ENCODE measurements at places on chromosomes 11 and 22.

- DNase-seq: no peak
Observed at GRCh38 chr11:68925611-68926010, 21.9 kb downstream of the IGHMBP2 start.

- DNase-seq: no peak
Observed at GRCh38 chr11:115606498-115607220, 102.4 kb upstream of the CADM1 start.

- DNase-seq: no peak
Observed at GRCh38 chr11:91641153-91641552, 583.5 kb upstream of the FAT3 start.

GRCh38 chr11:114179234-114179941 lies 116.8 kb upstream of the NNMT start:
- DNase-seq: no peak

- DNase-seq: peak; percentile 53
Observed at GRCh38 chr22:17085277-17086181, 729 bp downstream of the IL17RA start.

GRCh38 chr11:9574622-9575259 lies 1.3 kb downstream of the WEE1 start:
- peak; percentile 17 for DNase-seq

GRCh38 chr11:128496692-128497060 lies 90.7 kb downstream of the ETS1 start:
- peak; percentile 11 for DNase-seq

DNA sequence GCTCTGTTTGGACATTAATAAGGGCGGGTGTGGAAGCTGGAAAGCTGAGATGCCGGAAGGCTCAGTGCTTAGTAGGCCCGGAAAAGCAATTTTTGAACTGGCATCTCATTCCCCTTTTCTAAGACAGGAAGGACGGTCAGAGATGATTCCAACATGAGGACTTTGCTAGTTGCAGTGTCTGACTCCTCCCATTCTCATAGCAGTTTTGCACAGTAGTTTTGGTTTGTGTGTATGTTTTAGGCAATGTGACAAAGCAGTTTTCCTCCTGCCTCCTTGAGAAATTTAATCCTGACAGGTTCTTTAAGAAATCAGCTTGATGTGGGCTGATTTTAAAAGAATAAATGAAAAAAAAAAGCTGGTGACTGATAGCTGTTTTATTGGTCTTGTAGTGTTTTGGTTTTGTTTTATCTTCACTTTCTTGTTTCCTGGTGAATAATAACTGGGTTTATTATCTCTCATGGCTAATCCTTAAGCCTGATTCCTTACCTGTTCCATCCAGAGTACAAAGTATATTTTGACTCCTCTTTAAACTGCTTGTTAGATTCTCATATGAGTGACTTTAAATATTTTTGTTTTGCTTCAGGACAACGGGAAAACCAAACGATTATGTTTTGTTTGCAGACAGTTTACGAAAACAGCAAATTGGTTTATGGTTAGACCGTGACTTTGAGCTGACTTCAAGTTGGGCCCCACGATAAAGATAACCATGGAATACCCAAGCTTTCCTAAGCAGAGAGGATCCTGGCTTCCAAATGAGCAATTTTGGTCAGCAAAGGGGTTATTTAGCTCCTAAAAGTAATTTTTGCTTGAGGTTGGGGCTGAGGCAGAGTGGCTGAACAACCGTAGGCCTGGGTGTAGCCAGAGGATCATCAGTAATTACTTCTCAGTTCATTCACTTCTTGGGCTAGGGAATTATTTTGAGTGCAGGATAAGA lies 3.4 kb downstream of the PTPRJ start:
- DNase-seq: peak; percentile 87

DNA sequence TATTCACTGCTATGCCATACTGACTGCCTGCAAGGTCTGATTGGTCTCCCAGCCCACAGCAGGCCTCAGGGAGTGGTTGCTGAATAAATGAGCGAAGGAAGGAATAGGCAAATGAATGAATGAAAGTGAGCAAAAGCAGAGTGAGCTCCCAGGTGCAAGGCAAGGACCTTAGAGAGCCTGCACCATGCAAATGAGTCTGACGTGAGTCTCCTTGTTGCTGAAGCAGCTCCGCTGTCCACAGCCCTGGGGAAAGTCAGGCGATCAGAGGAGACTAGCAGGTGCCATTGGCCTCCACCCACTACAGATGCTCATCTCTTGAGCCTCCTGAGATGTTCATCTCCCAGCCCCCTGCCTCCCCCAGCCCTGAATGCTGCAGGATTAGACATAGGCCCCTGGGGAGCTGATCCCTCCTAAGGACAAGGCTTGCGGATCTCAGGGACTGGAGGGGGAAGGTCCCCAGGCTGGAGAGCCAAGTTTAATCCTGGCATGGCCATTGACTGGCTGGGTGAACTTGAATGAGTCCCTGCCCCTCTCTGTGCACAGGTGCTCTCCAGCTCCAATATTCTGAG lies 22.1 kb downstream of the GDPD5 start:
- no peak for DNase-seq

DNA sequence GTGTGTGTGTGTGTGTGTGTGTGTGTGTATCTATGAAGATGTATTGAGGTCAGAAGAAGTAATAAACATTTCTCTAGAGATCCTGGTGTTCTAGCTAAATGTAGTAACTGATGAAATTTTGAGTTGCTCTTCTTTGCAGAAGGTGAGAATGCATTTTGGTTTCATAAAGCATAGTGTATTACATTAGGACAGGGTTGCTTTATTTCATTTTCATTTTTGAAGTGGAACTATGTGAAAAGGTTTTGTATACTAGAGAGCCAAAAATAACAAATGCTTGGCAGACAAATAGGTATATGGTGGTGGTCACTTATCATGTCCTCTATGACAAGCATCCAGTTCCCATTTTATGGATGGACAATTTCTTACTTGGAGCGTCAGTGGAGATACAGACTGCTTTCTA lies 99.0 kb downstream of the CASP12 start:
- peak; percentile 58 for DNase-seq

GRCh38 chr22:24532075-24532474 lies 22.9 kb downstream of the GUCD1 start:
- DNase-seq: no peak

GRCh38 chr11:65429724-65430405 lies 7.3 kb downstream of the NEAT1 start:
- DNase-seq: peak; percentile 57

DNA sequence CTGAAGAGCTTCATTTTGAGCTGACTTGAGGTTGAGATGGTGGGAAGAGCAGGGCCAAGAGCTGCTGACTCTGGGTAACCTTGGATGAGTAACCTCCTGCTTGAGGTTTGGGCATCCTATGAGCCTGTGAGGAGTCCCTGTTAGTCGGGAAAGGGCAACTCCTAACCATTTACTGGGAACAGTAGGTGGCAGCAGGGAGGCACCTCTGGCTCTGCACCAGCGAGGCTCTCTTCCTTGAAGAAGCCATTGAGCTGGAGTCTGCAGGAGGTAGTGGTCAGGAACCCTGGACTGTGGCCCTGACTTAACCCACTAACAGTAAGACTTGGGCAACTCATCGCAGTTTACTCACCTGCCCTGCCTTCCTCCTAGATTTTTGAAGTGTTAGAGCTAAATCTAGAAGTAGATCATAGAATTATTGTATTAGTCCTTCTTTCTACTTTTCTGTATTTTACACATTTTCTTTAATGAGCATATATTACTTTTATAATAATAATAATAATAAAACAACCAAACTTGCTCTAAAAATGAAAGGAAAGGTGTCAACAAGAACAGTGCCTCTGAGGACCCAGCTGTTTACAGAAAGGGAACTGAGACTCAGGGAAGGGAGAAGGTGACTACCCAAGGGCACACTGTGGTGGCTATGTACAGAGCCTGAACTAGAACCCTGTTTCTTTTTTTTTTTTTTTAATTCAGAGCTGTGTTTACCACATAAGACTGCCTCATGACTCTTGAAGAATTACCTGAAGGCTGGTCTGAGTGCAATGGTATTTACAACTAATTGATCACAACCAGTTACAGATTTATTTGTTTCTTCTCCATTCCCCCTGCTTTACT lies 47.5 kb downstream of the MEI1 start:
- DNase-seq: peak; percentile 80

DNA sequence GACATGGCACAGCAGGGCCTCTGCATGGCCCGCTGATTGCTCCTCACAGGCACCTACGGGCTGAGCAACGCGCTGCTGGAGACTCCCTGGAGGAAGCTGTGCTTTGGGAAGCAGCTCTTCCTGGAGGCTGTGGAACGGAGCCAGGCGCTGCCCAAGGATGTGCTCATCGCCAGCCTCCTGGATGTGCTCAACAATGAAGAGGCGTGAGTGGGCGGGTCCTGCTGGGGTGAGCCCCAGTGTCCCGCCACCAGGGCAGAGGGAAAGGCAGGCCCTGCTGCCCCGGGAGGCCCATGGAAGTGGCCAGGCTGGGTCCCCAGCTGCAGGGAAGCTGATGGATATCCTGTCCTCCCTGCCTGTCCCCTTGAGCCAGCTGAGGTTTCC lies 18.6 kb upstream of the DGCR8 start:
- no peak for DNase-seq

- DNase-seq: no peak
Observed at GRCh38 chr22:35746946-35747703, 29.5 kb downstream of the APOL5 start.

- DNase-seq: no peak
Observed at GRCh38 chr22:22728382-22728781, 84.0 kb downstream of the GGTLC2 start.

GRCh38 chr22:31659246-31659645 lies 2.8 kb downstream of the PISD start:
- no peak for DNase-seq

DNA sequence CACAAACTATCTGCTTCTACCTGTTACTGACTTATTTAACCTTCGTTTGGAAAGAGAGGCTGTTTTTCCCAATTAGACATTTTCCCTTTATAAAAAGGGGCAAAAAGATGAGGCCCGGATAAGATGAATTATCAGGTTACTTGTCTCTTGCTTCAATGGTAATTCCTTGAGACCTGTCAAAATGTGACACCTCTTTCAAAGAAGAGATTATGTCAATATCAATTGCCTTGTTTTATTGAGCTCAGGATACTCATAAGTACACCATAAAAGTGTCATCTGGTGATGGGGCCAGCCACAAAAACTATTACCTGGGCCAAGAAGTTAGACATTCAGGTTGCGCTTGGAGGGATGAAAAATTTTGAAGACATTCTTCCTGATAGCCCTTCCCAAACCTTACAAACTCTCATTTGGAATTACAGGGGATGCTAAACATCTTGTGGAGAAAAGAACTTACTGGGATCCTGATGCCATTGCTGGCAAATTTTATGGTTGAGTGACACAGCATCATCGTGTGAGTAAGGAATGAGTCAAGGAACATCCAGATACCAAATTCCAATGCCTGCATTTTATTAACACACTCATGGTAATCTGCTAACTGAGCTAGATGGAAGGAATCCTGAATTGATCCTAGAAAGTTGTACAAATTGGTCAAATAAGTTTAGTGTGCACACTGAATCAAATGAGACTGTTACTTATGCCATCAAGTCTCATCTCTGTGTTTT lies 1071.2 kb downstream of the LRRC4C start:
- no peak for DNase-seq

GRCh38 chr11:68016161-68016903 lies 6.2 kb downstream of the ALDH3B1 start:
- no peak for DNase-seq

GRCh38 chr11:86129740-86130540 lies 61.1 kb upstream of the PICALM start:
- no peak for DNase-seq

- DNase-seq: peak; percentile 1
Observed at GRCh38 chr22:45831394-45831793, 145.6 kb downstream of the WNT7B start.

DNA sequence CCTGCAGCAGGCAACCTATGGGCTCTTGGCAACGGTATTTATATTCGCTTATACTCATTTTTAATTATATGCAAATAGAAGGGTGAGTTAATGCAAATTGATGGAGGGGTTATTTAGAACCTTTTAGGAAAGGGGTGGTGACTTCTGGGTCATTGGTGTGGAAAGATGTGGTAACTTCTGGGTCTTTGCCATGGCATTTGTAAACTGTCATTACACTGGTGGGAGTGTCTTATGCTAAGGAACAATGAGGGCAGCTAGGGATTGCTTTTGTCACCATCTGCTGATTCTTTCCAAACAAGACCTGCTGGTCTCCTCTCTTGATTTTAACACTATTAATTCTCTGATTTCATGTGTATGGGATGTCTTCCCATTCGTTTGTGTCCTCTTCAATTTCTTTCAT lies 11.7 kb upstream of the KAT5 start:
- DNase-seq: peak; percentile 66

- DNase-seq: peak; percentile 71
Observed at GRCh38 chr11:2143477-2143798, 4.2 kb upstream of the IGF2 start.

DNA sequence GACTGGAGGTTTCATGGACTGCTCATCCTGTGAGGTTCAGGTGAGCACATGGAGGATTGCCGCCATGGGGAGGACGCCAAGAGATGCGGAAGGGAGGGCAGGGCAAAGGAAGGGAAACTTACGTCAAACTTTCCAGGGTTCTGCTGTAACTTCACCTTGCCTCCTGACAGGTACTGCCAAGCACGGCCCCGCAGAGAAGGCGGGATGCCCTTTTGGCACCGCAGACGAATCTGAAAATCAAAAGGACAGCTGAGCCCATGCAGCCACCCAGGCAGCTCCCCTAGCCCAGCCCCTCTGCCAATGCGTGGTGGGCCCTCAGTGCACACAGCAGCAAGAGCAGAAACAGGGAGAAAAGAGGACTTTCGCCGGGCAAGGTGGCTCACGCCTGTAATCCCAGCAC lies 10.0 kb upstream of the CASTOR1 start:
- DNase-seq: no peak

GRCh38 chr11:35629914-35630313 lies 11.7 kb downstream of the FJX1 start:
- no peak for DNase-seq

GRCh38 chr11:77081381-77081851 lies 14.6 kb downstream of the CAPN5 start:
- no peak for DNase-seq
